ENCODE measurements at places on chromosomes 5 and 9.

GRCh38 chr5:163350083-163350482 lies 87.3 kb upstream of the CCNG1 start:
- DNase-seq = no peak

DNA sequence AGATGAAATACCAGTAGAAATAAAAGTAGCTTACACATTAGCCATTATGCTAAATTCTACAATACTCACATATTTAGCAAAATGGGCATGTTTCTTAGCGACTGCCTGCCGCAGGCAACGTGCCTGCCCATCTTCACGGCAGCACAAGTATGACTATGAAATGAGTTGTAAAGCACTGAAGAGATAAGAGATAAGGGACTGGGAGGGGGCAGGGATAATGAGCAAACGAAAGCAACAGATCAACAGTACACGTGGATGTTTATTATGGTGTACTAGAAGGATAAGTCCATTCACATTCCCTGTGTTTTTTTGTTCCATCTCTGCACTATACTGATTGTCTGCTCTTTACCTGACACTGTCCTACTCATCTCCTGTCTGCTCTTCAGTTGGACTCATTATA lies 44.1 kb upstream of the KCNN2 start:
- DNase-seq = no peak

- DNase-seq = no peak
Observed at GRCh38 chr9:7042124-7042523, 284.4 kb downstream of the KDM4C start.

- DNase-seq = no peak
Observed at GRCh38 chr9:134136118-134136995, 475 bp downstream of the WDR5 start.

GRCh38 chr9:83062651-83063527 lies at the start of gene RASEF:
RASEF (minus strand) TSS chr9:83063142; CDS start chr9:83062867, 275 bp downstream.
- peak; percentile 87 for DNase-seq

DNA sequence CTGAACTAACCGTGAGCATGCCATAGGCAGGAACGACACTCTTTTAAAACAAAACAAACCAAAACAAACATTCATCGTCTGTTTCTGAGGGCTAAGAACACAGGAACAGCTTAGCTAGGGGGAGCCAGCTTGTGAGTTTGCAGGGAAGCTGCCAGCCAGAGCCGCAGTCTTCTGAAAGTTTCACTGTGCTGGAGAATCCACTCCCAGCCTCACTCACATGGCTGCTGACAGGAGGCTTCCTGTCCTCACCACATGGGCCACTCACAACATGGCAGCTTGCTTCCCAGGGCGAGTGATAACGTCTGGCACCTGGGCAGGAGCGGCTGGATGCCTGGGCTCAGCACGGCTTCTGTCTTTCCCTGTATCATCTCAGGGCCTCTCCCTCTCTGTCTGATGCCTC lies 275.2 kb downstream of the MSX2 start:
- DNase-seq = no peak

DNA sequence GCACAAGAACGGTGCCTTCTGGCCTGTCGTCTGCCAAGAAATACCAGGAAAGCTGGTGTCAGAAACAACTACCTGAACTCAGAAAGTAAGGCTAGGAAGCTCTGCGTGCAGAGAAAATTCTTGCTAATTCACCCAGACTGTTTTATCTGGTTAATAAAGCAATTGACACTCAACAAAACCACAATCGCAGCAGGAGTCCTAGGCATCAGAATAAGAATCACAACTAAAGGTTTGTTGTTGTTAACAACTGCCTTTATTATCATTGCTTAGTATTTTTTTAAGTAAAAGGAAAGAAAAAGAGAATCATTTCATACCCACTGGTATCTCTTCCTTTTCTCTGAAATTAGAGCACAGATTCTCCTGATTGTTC lies 3.9 kb upstream of the ISL1 start:
- DNase-seq = no peak

DNA sequence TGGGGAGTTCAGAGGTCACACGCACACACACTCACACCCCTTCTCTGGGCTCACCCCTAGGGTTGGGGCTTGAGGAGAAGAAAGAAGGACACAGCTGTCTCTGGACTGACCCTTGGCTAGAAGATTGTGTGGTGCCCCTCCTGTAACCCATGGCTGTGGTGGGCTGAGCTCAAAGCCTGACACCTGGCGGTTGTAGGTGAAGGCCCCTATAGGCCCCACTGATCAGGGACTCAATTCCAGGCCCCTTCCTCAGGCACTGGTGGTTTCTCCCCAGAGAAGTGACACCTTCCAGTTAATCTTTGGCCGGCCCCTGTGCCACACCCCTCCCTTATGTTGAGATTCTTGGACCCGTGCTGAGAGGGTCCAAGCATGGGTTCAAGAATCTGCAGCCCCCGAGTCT lies 35.2 kb upstream of the CRB2 start:
- no peak for DNase-seq

GRCh38 chr9:130478736-130479575 lies 34.2 kb downstream of the ASS1 start:
- no peak for DNase-seq

GRCh38 chr9:124503713-124504529 lies 3.3 kb downstream of the NR5A1 start:
- peak; percentile 24 for DNase-seq

DNA sequence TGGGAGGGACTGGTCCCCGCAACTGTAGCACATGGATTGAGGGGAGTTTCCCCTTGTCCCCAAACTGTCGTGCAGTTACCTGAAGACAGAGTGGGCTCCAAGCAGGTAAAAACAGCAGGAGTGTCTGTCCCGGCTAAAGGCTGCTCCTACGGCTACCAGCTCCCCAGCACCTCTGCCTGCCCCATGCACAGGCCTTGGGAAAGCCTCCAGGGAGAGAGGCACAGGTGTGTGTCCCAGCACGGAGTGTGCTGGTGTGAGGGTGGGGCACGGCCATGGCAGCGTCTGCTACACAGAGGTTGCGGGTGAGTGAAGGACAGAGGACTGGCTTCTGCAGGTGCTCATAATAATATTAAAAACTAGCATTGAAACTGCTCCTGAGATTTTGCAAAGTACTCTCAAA lies 30.4 kb downstream of the STC2 start:
- no peak for DNase-seq

DNA sequence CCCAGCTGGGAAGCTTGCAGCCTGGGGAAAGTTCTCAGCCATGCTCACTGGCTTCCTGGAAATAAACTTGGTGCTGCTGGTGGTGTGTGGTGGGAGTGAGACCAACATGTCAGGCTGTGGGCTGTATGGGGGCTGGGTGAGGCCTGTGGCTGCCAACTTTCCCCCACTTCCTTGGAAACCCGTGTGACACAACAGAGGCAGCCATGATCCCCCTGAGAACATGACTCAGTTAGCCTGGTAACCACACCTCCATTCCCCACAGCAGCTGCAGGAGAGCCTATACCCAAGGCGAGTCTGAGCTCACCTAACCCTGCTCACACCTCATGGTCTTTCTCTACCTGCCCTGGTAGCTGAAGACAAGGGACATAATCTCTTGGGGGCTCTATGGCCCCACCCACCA lies 72.7 kb upstream of the RGMB start:
- no peak for DNase-seq

- DNase-seq = no peak
Observed at GRCh38 chr5:139789845-139790189, 5.8 kb upstream of the PSD2 start.

GRCh38 chr9:4167079-4167671 lies 132.7 kb downstream of the GLIS3 start:
- DNase-seq = no peak

- no peak for DNase-seq
Observed at GRCh38 chr9:82090046-82090445, 101.5 kb downstream of the SPATA31D1 start.

- no peak for DNase-seq
Observed at GRCh38 chr9:35599763-35600604, 5.1 kb upstream of the TESK1 start.

- no peak for DNase-seq
Observed at GRCh38 chr9:86257391-86257790, 2.1 kb downstream of the C9orf153 start.

DNA sequence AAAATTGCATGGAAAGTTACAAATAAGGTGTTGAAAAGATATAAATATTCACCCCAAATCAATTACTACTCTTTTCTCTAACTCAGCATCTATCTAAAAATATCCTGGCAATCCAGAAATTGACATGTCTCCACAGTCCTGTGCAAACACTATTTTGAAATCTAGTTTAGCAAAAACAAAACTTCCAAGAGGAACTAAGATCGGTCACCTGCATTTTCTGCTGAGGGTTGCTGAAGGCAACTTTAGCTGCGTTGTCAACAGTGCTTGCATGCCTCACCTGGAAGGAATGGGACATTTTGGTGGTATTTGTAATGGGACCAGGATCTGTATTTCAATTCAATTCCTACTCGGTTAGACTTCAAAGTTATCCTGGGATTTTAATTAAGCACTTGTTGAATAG lies 398.3 kb downstream of the NTRK2 start:
- no peak for DNase-seq

DNA sequence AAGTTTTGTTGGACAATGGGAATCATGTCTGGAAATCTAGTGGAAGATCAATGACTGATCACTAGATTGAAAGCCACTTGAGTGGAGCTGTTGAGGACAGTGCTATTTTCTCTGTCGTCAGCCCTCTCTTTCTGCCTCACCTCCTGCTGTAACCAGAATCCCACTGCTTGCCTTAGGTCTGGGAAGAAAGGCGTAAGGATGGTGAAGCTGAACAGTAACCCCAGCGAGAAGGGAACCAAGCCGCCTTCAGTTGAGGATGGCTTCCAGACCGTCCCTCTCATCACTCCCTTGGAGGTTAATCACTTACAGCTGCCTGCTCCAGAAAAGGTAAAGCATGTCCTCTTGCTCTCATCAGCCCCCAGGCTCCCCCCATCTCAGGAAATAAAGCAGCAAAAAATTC lies 1.1 kb downstream of the NSG2 start:
- DNase-seq = no peak

All from lower lobe of right lung (tissue), 2 donors.